ENCODE measurements at places on chromosomes 16 and 17. TPM values are rescaled to one million over a fixed set of nuclear protein-coding genes. Genes with fewer than 3 reads are reported as not detected.
A peak's percentile ranks its signal among the peaks of the same experiment; 100 is the strongest.

- no peak for DNase-seq
- no peaks in the 10 kb centered on the region for H3K27me3 ChIP-seq
- H3K36me3 ChIP-seq, result peaks cover 33% of the 10 kb centered on the region
- no peaks in the 10 kb centered on the region for H3K4me1 ChIP-seq
- H3K4me3 ChIP-seq, result no peak overlapping the region
Observed at GRCh38 chr16:65049679-65050078, 72.2 kb downstream of the CDH11 start.

TP53TG3B gene
- total RNA-seq, result not detected

- peaks cover 34% of the 10 kb centered on the region for H3K4me1 ChIP-seq
- peak overlapping the region; percentile 65 for H3K4me3 ChIP-seq
- H3K27me3 ChIP-seq, result no peaks in the 10 kb centered on the region
- DNase-seq, result peak; percentile 45
- no peak overlapping the region for H3K27ac ChIP-seq
Observed at GRCh38 chr17:7217113-7217987, 2.3 kb downstream of the DLG4 start.

DNA sequence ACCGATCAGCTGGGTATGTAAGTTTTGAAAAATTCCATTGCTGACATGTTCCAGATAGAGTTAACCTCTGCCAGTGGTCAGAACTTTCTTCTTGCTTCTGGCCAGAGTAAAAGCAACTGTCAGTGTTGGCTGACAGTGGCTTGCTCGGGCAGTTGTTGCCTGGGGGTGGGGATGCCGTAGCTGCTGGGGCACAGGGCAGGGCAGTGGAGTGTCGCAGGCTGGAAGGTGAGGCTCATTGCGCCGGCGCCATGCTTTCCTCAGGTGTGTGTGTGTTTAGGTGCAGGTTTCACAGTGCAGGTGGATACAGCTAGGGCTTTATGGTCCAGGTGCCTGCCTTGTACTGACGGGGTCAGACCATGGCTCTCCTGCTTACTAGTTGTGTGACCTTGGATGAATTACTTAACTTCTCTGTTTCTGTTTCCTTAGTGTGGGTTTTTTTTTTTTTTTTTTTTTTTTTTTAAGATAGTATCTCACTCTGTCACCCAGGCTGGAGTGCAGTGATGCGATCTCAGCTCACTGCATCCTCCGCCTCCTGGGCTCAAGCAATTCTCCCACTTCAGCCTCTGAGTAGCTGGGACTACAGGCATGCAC is 156.4 kb downstream of the SNX29 start:
- H3K36me3 ChIP-seq, result peaks cover 5% of the 10 kb centered on the region
- H3K4me3 ChIP-seq, result no peak overlapping the region
- H3K27me3 ChIP-seq, result no peaks in the 10 kb centered on the region
- no peak for DNase-seq

TPSD1 gene
- not detected for total RNA-seq

GRCh38 chr17:28755486-28755885 is 11.7 kb downstream of the TRAF4 start:
- peaks cover 10% of the 10 kb centered on the region for H3K36me3 ChIP-seq
- H3K4me1 ChIP-seq, result 0 out of 2 replicates have a peak, but pooled peaks cover under 1% of the 10 kb centered on the region
- H3K27ac ChIP-seq, result no peak overlapping the region
- H3K27me3 ChIP-seq, result no peaks in the 10 kb centered on the region

DNA sequence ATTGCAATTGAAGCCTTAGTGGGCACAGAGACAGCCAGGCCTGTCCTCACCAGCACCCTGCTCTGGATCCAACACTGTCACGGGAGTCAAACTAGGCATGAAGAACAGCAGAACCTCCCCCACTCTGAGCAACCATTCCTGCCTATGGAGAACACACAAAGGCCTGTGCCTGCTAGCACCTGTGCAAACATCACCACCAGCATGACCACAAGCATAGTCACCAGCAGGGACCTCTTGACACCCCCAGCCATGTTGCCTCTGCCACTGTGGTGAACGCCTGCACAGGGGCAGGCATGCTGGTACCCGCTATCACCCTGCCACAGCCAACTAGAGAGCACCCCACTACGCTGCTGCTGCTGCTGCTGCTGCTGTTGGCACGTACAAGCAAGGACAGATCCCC is 51.7 kb downstream of the CMC2 start:
- H3K36me3 ChIP-seq, result no peaks in the 10 kb centered on the region
- no peak overlapping the region for H3K27ac ChIP-seq
- no peaks in the 10 kb centered on the region for H3K27me3 ChIP-seq

DNA sequence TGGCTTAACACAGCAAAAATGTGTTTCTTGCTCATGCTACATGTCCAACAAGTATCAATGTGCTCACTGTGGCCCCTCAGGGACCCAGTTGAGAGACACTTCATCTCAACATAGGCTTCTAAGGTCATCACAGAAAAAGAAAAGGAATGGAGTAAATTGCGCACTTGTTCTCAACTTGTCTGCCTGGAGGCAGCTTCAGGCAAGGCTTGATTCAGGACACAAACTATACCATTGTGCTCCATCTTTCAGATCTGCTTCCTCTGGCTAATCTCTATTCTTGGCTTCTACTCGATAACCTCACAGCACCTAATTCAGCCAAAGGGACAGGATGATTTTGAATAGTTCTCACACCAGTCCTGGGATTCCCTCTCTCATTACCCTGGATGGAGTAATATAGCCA is 35.6 kb downstream of the HS3ST2 start:
- no peaks in the 10 kb centered on the region for H3K4me1 ChIP-seq
- H3K27ac ChIP-seq, result no peak overlapping the region
- no peak for DNase-seq
- no peak overlapping the region for H3K4me3 ChIP-seq
- H3K27me3 ChIP-seq, result peaks cover 74% of the 10 kb centered on the region

NAGS gene
- total RNA-seq, result 13.5 TPM

COQ9 gene
- 67.0 TPM for total RNA-seq

CCDC78 gene
- total RNA-seq, result 3.3 TPM

CDK5R1 gene
- 3.0 TPM for total RNA-seq

ALKBH5 gene
- 227 TPM for total RNA-seq

Measured in PC-3 (cell line).